Occipital lobe (tissue), 3 donors: ENCODE measurements at places on chromosomes 2 and 18. TPM values are rescaled to one million over a fixed set of nuclear protein-coding genes. Genes with fewer than 3 reads are reported as not detected.

Gene COLEC11
- 0.78 TPM for total RNA-seq

Gene COL5A2
- 18.9 TPM for total RNA-seq

Gene ASAP2
- total RNA-seq: 31.0 TPM

Gene ACKR3
- total RNA-seq: 20.3 TPM
